ENCODE measurements at places on chromosomes 5 and 9. TPM values are rescaled to one million over a fixed set of nuclear protein-coding genes. Genes with fewer than 3 reads are reported as not detected.
A peak's percentile ranks its signal among the peaks of the same experiment; 100 is the strongest.

Gene FOXD4L5
- 0.43 TPM for total RNA-seq

Gene HTR1A
- not detected for total RNA-seq

Gene ENHO
- not detected for total RNA-seq

Gene NR4A3
- total RNA-seq, result 1.2 TPM

DNA sequence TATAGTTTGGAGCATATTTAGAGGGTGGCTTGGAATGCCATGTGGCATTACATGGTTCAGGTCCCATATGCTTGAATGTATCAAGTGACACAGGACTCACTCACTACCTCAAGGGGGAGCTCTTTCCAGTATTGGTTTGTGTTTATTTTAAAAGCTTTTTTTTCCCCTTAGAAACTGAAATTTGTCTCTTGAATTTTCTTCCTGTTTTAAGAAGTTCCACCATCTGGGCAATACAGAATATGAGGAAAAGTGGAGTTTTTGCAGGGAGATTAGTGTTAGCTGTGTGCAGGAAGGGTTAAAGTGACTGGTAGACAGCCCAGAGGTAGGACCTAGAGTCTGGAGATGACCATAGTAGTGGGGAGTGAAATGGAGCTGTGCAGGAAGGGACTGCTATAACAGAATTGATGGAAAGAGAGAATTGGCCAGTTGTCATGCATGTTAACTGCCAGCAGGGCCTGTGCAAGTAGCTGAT lies 36.6 kb downstream of the CTNNA1 start:
- no peak overlapping the region for H3K4me3 ChIP-seq
- H3K4me1 ChIP-seq, result peaks cover 5% of the 10 kb centered on the region
- H3K27ac ChIP-seq, result no peak overlapping the region
- DNase-seq, result no peak
- no peaks in the 10 kb centered on the region for H3K36me3 ChIP-seq

- no peak for DNase-seq
- H3K36me3 ChIP-seq, result no peaks in the 10 kb centered on the region
- no peaks in the 10 kb centered on the region for H3K4me1 ChIP-seq
These were observed 506.4 kb downstream of the PDE4D start for GRCh38 chr5:59387127-59387526.

GRCh38 chr5:42021923-42022322 lies 96.8 kb downstream of the FBXO4 start:
- H3K4me3 ChIP-seq, result no peak overlapping the region
- no peaks in the 10 kb centered on the region for H3K36me3 ChIP-seq
- no peak for DNase-seq
- no peaks in the 10 kb centered on the region for H3K4me1 ChIP-seq

DNA sequence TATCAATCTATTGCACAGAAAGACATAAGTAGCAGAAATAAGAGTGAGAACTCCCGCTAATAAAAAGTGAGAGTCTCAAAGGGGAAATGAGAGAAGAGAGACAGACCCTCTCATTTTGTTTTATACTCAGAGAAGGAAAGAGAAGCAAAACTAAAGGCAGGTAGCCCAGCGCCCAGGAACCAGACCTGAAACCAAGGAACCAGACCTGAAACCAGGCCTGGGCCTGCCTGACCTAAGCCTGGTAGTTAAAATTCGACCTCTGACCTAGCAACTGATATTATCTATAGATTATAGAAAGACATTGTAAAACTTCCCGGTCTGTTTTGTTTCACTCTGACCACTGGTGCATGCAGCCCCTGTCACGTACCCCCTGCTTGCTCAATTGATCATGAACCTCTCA lies 134.5 kb upstream of the SEMA6A start:
- no peak overlapping the region for H3K27ac ChIP-seq
- no peaks in the 10 kb centered on the region for H3K4me1 ChIP-seq
- H3K27me3 ChIP-seq, result no peaks in the 10 kb centered on the region
- DNase-seq, result no peak
- no peak overlapping the region for H3K4me3 ChIP-seq

DNA sequence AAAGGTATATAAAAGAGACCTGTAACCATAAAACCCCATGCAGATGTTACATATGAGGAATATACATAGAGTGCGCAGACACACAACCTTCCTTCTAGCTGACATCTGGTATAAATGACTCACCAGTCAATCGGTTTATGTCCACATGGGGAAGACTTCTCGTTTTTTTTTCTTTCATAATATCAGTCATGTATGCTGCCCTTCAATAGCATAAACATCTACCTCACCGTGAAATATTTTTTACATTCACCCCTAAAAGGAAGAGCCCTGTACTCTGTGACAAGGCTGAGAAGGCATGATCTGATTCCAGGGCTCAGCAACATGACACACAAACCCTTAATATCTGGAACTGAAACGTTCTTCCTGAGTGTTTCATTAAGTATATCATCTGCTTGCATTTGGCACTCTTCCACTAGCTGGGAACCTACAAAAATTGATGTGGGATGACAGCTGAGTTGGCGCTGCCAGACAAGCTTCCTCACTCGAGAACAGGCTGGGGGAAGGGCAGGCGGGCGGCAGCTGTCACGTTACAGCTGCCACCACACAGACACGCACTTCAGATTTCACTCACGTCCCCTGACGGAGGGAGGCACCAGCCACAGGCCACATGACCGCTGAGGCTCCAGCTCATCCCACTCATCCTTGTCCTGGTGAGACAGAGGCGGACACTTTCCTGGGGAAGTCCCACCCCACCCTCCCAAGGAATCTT lies 74.2 kb downstream of the SHB start:
- H3K36me3 ChIP-seq, result no peaks in the 10 kb centered on the region
- peaks cover 22% of the 10 kb centered on the region for H3K4me1 ChIP-seq
- no peak overlapping the region for H3K27ac ChIP-seq
- H3K27me3 ChIP-seq, result peaks cover 8% of the 10 kb centered on the region
- peak overlapping the region; percentile 11 for H3K4me3 ChIP-seq

GRCh38 chr9:121451586-121451985 lies 48.1 kb downstream of the GGTA1 start:
- H3K36me3 ChIP-seq, result no peaks in the 10 kb centered on the region
- no peak overlapping the region for H3K27ac ChIP-seq
- DNase-seq, result no peak
- H3K27me3 ChIP-seq, result peaks cover 20% of the 10 kb centered on the region
- peaks cover 27% of the 10 kb centered on the region for H3K4me1 ChIP-seq
- H3K4me3 ChIP-seq, result no peak overlapping the region

DNA sequence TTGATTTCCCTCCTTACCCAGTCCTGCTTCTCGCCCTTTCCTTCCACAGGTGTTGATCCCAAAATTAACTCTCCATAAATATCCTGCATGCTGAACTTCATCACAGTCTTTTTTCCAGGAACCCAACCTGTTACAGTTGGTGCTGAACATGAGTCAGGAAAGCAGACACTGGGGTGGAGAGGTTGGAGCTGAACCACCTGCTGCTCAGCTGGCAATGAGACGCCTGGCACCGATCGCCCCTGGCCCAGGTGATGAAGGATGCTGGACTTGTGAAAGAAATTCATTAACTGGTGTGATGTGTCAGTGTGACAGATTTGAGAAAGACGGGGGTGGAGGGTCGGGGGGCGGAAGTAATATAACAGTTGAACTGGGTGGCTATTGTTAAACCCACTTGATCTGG lies 30.6 kb downstream of the CPLX2 start:
- peaks cover 10% of the 10 kb centered on the region for H3K27me3 ChIP-seq
- no peak overlapping the region for H3K27ac ChIP-seq
- H3K4me1 ChIP-seq, result no peaks in the 10 kb centered on the region
- DNase-seq, result no peak
- no peak overlapping the region for H3K4me3 ChIP-seq
- no peaks in the 10 kb centered on the region for H3K36me3 ChIP-seq

DNA sequence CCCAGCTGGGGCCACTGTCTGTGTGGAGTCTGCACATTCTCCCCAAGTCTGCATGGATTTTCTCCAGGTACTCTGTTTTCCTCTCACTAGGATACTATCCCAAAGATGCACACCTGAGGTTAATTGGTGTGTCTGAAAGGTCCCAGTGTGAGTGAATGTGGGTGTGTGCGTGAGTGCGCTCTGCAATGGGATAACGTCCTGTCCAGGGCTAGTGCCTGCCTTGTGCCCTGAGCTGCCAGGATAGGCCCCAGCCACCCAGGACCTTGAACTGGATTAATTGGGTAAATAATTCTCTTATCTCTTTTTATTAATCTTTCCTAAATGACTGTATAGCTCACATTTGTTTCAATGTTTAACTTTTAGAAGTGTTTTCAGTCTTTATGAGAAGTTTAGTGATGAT lies 11.5 kb upstream of the PANK3 start:
- no peaks in the 10 kb centered on the region for H3K36me3 ChIP-seq
- H3K4me1 ChIP-seq, result no peaks in the 10 kb centered on the region
- H3K27me3 ChIP-seq, result peaks cover 13% of the 10 kb centered on the region
- H3K27ac ChIP-seq, result no peak overlapping the region
- no peak overlapping the region for H3K4me3 ChIP-seq

- H3K27me3 ChIP-seq, result no peaks in the 10 kb centered on the region
- peaks cover 55% of the 10 kb centered on the region for H3K4me1 ChIP-seq
These were observed at the start of gene NDFIP1 for GRCh38 chr5:142108432-142109330. NDFIP1 (plus strand) TSS chr5:142108779; CDS start chr5:142108975, 196 bp downstream.

- no peak overlapping the region for H3K27ac ChIP-seq
- no peaks in the 10 kb centered on the region for H3K4me1 ChIP-seq
- peaks cover 4% of the 10 kb centered on the region for H3K27me3 ChIP-seq
- DNase-seq, result no peak
- no peak overlapping the region for H3K4me3 ChIP-seq
These were observed 75.6 kb downstream of the C7 start for GRCh38 chr5:40984884-40985283.

DNA sequence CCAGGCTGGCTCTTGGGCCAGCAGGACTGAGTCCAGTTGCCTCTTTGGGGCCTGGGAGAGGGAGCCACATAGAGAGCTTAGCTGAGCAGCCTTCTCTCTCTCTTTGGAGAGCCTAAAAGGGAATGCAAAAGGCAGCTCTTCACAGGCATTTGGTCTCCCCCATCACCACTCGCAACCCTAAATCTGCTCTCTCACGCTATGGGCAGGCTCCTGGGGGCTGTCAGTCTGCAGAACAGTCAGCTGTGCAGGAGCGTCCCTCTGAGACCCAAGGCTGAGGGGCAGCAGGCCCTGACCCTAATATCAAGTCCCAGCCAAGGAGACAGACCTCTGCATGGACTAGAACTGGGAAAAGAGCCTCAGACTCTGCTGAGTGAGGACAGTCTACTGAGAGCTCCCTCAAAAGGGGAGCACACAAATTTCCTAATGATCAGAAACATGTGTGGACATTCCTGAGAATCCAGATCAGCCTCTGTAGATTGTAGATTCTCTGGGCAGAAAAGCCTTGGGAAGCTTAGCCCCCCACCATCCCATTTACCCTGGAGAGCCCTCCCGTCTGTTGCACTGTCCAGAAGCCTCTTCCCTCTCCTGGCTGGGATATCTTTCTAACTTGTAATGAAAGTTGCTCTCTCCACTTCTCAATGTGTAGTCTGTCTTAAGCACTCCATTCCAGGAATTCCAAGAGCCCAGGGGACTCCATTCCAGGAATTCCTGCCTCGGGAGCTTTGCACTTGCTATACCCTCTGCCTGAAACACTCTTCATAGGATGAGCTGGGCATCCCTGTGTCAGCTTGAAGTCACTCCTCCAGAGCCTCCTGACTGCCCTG lies 79.4 kb downstream of the FAM114A2 start:
- DNase-seq, result no peak
- peaks cover 5% of the 10 kb centered on the region for H3K4me1 ChIP-seq
- no peak overlapping the region for H3K4me3 ChIP-seq
- H3K27ac ChIP-seq, result no peak overlapping the region
- H3K36me3 ChIP-seq, result no peaks in the 10 kb centered on the region
- H3K27me3 ChIP-seq, result peaks cover 6% of the 10 kb centered on the region

- H3K27ac ChIP-seq, result no peak overlapping the region
- H3K4me1 ChIP-seq, result peaks cover 10% of the 10 kb centered on the region
- no peaks in the 10 kb centered on the region for H3K36me3 ChIP-seq
These were observed 5.2 kb upstream of the RPL26L1 start for GRCh38 chr5:172953776-172954675.

DNA sequence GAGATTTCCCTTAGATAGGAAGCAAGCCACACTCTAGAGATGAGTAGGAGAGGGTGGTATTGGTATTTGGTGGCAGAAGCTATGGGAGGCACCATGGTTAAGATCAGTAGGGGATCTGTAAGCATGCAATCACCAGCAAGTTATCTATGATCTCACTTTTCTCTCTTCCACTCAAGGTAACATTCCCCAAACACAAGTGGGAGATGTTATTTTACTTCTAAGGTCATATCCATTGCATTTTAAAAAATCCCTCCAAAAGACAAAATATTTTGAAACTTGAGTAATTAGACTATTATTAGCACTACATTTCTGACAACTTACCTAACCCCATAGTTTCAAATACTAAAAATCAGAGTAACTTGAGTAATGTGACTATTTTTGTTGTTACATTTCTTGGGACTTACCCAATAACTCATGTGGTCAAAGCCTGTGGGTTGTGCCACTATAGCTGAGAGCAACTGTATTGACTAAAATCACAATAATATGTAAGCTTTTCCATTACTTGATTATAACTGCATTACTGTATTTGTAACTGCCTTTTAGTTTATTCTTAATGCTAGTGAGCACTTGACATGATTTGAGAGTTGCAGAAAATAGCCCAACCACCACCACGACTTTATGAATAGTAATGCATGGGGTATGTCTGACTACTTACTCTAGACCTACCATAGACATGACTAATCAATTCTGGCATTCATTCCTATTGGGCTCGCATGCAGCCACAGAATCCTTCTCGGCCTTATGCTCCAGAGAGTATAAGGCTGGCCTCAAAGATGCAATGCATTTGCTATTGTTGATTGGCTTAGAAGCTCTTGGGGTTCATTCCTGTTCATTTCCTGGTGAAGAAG lies 264.7 kb downstream of the TRIM32 start:
- H3K4me1 ChIP-seq, result no peaks in the 10 kb centered on the region
- no peaks in the 10 kb centered on the region for H3K27me3 ChIP-seq
- no peak for DNase-seq
- no peak overlapping the region for H3K4me3 ChIP-seq
- H3K36me3 ChIP-seq, result no peaks in the 10 kb centered on the region
- no peak overlapping the region for H3K27ac ChIP-seq

GRCh38 chr5:138032028-138032571 lies 779 bp downstream of the FAM13B start:
- peaks cover 37% of the 10 kb centered on the region for H3K4me1 ChIP-seq
- H3K36me3 ChIP-seq, result peaks cover 27% of the 10 kb centered on the region
- DNase-seq, result no peak

- H3K27ac ChIP-seq, result no peak overlapping the region
- H3K36me3 ChIP-seq, result no peaks in the 10 kb centered on the region
- no peak for DNase-seq
- H3K4me3 ChIP-seq, result no peak overlapping the region
These were observed 127.4 kb downstream of the RMI1 start for GRCh38 chr9:84107995-84108394.

- no peak overlapping the region for H3K27ac ChIP-seq
- peaks cover 1% of the 10 kb centered on the region for H3K4me1 ChIP-seq
- peaks cover 32% of the 10 kb centered on the region for H3K36me3 ChIP-seq
These were observed 303.6 kb downstream of the ARHGAP26 start for GRCh38 chr5:143073766-143074165.

DNA sequence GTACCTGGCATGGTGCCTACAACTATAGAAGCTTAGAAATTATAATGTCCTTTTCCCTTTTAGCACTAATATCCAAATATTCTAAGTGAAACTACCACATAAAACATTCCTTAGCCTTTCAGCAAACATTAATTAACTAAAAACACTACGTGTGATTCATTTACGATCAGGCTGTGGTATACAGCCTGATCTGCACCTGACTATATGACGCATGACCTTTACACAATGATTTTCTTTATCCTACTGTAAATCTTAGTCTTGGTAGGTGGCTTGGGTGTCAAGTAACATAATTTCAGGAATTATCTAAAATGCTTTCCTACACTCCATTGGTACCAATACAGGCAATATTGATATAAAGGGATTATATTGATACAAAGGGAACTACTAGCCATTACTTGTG lies 686.7 kb downstream of the DTWD2 start:
- H3K4me1 ChIP-seq, result no peaks in the 10 kb centered on the region
- no peak overlapping the region for H3K4me3 ChIP-seq
- no peak for DNase-seq
- H3K27ac ChIP-seq, result no peak overlapping the region

GRCh38 chr9:81472701-81473100 lies 216.6 kb downstream of the TLE1 start:
- no peak for DNase-seq
- H3K36me3 ChIP-seq, result no peaks in the 10 kb centered on the region
- no peak overlapping the region for H3K4me3 ChIP-seq

All from activated naive CD8-positive, alpha-beta T cell treated with anti-CD3 and anti-CD28 coated beads, Interleukin-2, amount 10 ng/mL, durations not matched to agents 7 days and 5 days (primary cell).